ENCODE measurements at places on chromosomes 5 and 9. TPM values are rescaled to one million over a fixed set of nuclear protein-coding genes. Genes with fewer than 3 reads are reported as not detected.

DNA sequence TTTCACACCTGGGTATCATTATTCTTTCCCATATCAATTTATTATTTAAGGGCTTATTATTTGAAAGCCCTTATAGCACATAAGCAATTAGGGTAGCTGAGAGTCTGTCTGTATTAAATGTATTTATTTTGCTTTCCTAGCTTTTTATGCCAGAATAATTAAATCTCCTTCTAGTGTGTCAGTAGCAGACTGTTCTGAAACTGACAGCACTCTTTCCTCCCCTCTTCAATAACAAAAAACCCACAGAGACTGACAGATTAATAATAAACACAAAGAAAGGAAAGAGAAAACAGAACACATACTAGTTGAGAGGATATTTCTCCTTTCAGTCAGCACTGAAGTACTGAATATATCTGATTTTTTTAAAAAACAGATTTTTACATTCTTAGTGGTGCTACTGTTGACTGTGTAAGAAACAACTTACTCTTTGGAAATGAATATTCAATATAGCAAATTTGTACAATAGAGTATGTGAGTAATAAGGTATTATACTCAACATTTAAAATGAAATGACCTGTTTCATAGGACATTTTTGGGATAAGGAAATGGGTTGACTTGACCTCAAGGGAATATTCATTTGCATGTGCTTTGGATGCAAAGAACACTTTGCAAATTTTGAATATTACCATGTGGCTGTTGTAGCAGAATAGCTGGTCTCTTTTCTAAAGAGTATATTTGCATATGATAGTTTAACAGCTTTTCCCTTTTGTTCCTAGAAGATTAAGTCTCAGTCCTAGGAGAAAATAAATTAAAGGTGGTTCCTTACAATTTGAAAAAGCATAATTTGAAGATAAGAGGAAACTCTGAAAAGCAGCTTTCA is 208.3 kb downstream of the SPATA31D1 start:
- no peak for DNase-seq

GRCh38 chr5:124034083-124034700 is 522.2 kb downstream of the CSNK1G3 start:
- DNase-seq, result no peak

DNA sequence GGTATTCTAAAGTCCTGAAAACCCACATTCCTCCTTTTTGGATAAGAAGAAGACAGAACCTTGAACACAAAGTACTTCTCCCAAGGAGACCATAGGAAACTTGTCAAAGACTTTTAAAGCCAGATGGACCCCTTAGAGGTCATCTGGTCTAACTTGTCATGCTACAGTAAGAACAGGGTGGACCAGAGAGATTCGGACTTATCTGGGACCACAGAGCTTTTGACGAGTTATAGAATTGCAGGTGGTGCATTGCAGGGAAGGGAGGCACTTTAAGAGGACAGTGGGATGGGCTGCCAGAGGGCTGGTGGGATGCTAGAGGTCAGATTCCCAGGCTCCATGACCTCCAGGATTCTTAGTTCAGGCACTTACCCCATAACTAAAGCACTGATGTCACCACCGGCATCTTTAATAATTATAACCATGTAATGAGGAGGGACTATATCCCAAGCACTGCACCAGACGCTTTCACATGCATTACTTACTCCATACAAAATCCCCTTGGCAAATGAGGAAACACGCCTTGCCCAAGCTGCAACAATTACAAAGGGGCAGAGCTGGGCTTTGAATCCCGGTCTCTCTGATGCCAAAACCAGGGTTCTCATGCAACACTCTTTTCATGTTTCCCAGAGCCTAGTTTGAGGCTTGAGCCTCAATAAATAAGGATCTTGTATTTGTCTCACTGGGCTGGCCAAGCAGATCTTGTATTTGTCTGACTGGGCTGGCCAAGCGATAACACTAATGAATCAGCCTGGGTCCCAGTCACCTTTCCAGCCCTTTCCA is 12.8 kb upstream of the GPX3 start:
- no peak for DNase-seq

DNA sequence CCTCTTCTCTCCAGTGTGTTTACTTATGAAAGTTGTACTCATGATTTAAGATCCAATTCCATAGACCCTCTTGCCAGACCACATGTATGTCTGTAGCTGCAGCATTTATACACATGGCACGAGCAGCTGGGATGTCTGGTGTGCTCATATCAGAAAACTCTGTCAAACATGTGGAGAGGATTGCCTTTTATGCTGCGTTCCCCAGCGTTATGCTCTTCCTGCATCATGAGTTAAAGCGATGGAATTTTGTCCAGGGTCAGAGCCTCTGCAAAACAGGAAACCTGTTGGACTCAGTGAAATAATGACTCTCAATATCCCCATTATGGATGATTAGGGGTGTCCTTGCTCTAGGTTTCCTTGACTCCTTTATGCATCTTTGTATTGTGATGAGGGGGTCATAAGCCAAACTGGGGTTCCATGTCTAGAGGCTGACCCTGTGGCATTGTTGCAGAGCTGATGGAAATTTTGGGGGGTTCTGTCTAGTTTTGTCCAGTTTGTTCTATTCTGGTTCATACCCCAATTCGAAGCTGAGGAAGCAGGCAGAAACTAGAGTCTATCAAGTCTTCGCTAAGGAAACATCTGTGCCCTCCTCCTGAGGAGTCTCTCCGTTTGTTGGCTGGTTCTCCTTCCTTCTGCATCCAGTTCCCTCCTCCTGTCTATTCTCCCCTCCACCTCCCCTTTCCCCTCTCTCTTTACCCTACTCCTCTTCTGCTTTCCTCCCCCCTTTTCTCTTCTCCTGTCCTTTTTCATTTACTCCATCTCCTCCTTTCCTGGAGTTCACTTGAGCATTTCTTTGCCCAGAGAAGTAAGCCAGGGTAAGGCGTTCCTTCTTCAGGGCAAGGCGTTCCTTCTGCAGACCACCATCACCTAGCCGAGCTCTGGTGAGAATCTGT is 252.8 kb downstream of the MAST4 start:
- DNase-seq, result no peak

- DNase-seq, result no peak
Observed at GRCh38 chr9:101512116-101512515, 21.5 kb upstream of the RNF20 start.

DNA sequence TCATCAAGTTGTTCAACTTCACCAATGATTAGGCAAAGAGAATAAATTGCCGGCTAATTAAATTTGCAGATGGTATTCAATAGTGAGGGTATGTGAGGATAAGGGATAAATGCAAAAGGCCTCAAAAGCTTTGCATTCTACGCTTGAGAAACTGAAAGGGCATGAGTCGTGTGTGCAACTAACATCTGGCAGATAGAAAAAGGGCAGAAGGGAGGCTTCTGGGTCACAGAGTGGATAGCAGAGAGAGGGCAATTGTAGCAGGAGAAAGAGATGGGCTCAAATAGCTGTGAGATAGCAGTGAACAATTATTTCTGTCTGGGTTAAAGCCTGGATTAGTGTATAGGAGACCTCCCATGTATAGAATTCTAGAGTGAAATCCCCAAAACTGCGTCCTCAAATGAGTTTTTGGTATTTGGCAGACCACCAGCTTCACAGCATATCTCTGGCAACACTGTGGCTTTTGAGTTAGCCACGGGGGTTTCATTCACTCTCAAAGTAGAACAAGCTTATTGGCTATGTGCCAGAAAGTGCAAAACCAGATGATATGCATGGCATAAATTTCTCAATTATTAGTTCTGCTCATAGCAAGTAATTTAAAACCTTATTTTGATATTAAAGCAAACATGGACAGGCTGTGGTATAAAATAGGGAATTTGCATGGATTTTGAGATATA is 586.3 kb downstream of the BRINP1 start:
- DNase-seq, result no peak

DNA sequence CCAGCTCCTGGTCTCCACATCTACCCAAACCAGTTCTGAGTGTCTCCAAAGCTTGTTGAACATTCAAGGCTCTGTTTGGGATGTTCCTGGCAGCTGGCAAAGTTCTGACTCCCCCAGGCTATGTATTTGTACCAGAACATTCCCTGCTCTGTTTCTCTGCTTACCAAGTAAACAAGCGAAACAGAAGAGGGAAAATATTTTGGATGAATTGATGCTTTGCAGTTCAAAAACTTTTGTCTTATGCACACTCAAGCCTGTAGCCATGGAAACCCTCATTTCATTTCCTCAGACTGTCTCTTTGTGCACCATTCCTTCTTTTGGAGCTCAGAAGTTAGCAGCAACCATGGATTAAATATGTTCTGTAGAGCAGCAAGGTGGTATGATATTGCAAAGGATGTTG is 145.8 kb downstream of the ACTL7B start:
- DNase-seq, result no peak

DNA sequence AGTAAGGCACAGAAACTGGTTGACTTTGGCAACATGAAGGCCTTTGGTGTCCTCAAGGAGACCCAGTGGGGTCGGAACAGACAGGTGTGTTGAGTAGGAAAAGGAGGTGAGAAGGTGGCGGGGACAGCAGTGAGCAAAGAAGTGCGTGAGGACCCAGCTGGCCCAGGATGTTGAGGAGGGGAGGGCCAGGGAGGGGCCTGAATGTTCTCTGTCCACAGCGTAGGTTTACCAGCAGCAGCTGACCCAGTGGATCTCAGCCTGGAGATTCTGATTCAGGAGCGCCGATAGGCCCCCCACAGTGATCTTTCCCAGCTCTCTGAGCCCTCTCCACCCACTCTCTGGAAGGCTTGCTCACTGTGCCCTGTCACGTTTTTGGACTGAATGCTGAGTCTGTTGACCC is 88.5 kb downstream of the DAB2IP start:
- no peak for DNase-seq

GRCh38 chr5:15105799-15106393 is 234.3 kb upstream of the ANKH start:
- DNase-seq, result peak; percentile 43

GRCh38 chr5:15834596-15835245 is 334.7 kb downstream of the FBXL7 start:
- peak; percentile 52 for DNase-seq

- no peak for DNase-seq
Observed at GRCh38 chr5:14662721-14663260, 1.7 kb upstream of the OTULIN start.

GRCh38 chr9:23855873-23856604 is 30.0 kb upstream of the ELAVL2 start:
- no peak for DNase-seq

DNA sequence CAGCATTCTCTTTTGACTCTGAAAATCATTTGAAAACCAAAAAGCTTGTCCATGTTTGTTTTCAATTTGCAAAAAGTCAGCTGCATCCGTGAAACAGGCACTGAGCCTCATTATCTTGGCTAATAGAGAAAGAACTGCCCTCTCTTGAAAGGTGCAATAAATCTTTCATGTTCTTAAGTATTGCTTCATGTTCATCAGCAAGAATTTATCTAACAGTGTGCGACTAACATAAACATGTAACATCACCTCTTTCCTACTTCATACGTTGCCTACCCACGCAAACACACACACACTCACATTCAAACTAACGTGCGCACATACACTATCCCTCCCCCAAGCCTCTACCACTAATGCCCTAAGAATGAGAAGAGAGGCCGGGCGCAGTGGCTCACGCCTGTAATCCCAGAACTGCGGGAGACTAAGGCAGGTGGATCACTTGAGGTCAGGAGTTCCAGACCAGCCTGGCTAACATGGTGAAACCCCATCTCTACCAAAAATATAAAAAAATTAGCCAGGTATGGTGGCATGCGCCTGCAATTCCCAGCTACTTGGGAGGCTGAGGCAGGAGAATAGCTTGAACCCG is 629.7 kb upstream of the ZNF608 start:
- no peak for DNase-seq

DNA sequence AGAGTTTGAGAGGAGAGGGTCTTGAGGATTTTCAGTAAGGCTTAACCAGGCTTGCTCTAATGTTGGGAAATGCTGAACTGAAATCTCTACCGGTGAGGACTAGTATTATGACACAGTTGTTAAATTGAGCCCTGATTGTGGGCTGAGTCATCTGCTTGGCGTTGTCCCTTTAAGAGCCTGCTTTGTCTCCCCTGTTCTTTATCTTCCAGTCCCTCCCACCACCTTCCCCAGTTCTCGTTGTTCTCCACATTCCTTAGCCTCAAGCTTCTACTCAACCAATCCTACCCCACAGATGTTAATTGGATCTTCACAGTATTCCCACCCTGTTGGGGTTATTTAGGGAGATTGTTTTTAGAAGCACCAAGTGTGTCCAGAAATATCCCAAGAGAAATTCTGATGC is 57.6 kb downstream of the ANKRD55 start:
- peak; percentile 82 for DNase-seq

DNA sequence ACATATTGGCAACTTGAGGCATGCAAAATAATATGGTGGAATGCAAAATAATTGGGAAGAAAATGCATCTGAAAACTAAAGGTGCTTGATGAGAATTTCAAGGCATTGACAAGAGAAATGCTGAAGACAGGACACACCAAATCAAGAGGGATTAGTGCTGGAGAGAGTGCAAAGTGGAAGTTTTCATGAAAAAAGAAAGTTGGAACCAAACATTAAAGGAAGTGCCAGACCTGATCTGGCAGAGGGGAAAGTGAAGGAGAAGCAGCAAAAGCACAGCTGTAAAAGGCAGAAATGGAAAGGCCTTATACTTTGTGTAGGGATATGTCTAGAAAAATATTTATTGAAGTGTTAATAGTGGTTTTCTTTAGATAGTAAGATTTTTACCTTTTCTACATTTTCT is 35.3 kb upstream of the FYB1 start:
- DNase-seq, result no peak

DNA sequence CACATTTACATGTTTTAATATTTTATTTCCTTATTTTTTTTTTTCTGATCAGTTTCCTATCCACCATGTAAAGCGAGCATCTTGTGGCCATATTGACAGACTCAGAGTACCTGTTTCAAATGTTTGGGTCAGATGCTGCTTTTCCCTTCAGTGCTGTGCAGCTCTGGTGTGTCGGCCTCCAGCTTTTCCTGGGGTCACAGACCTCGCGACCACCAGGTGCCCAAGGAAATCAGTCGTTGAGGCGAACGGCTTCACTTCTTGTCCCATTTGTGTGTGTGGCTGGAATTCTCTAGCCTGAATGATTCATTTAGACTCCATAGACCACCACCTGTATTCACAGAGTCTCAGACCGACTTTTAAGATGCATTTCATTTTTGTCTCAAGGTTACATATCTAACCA is 166.9 kb upstream of the SPRY4 start:
- DNase-seq, result no peak

DNA sequence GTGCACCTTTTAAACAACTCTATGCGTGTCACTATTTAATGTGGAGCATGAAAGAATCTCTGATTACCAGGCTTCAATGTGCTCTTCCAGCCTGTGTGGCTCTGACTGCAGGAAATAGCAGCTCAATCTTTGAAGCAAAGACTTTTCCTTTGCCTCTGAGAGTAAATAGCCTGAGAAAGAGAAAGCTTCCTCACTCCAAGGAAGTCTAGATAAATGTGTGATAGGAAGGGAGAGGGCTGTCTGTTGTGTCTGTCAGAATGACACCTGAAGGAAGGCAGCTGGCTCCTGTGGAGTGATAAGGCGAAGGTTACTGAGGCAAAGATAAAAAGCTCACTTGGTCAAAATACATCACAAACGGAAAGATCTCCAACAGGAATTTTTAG is 205.3 kb upstream of the HAPLN1 start:
- peak; percentile 51 for DNase-seq

SH3RF2 gene
- 11.9 TPM for total RNA-seq

GFI1B gene
- total RNA-seq, result not detected

BTNL3 gene
- total RNA-seq, result not detected

PHF24 gene
- total RNA-seq, result not detected

GDA gene
- total RNA-seq, result 3.7 TPM

All from Daoy (cell line).